ENCODE measurements at places on chromosomes 13 and 19.

DNA sequence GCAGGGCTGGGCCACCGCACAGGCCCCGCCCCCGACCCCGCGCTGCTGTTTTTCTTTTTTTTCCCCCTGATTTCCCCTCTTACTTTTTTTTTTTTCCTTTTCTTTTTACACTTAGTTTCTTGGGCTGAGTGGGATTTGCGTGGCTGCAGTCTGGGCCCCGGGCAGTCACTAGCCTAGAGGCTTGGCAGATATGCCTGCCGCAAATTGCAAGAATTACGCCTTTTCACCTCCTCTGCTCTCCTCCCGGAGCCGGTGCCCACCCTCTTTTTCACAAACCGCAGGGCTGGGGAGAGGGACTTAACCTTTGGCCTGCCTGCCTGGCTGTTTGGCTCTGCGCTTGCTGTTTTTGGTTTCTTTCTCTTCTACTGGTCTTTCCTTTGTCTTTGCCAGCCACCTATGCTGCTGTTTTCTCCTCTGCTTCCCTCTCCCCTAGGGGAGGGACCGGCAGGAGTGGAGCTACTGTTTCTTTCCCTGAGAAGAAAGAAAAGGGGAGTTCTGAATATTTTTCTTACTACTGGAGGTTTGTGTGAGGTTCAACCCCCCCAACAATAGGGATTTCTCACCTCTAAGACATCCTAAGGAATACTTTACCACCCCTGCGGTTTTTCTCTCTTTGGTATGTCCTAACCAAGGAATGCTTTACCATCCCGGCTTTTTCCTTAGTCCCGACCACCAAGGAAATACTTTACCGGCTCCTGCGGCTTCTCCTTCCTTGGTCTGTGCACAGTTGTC, 11.0 kb downstream of the ZNF552 start:
- DNase-seq, result peak; percentile 57

DNA sequence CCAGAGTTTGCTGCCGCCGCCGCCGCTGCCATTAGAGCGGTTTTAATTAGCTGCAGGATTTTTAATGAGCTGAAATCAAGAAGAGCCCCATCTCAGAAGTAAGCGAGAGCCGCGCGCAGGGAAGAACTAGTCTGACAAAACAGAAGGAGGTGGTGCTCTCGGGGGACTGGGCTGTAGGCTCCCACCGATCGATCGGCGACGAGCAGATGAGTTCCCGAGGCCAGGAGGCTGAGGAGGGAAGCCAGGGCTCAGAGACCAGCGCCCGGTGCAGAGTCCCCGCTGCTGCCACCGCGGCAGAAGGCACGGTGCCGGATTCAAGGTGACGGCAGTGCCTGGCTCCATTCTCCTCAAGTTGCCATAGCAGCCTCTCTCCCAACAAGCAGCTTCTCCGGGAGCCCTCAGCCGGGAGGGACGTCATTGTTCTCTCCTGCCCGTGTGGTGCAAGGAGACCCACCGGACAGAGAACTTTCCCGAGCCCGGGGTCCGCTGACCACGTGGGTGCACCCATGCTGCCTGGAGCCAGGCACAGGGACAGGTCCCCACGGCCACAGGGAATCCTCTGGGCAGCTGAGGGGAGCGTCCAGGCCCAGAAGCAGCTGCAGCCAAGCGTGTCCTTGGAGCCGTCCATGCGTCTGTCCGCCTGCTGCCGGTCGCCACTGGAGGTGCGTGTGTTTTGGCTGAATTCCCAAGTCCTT, 62.9 kb downstream of the CHST8 start:
- no peak for DNase-seq

DNA sequence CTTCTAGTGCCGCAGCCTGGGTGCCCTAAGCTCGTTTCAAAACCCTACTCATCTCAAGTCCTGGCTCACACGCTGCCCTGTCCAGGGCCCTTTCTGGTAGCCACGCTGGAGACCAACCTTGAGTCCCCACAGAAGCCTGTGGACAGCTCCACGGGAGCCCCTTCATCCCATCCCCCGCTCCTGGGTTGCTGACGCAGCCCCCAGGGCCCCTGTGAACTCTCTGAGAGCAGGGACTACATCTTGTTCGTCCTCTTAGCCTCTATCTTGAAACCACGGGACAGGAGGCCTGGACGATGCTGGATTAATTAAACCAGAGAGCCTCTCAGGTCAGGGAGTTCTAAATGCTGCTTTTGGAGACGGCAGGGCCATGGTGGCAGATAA, 7.4 kb downstream of the MLLT1 start:
- DNase-seq, result no peak

GRCh38 chr19:18995804-18996241, 37.5 kb downstream of the SUGP2 start:
- DNase-seq, result no peak

DNA sequence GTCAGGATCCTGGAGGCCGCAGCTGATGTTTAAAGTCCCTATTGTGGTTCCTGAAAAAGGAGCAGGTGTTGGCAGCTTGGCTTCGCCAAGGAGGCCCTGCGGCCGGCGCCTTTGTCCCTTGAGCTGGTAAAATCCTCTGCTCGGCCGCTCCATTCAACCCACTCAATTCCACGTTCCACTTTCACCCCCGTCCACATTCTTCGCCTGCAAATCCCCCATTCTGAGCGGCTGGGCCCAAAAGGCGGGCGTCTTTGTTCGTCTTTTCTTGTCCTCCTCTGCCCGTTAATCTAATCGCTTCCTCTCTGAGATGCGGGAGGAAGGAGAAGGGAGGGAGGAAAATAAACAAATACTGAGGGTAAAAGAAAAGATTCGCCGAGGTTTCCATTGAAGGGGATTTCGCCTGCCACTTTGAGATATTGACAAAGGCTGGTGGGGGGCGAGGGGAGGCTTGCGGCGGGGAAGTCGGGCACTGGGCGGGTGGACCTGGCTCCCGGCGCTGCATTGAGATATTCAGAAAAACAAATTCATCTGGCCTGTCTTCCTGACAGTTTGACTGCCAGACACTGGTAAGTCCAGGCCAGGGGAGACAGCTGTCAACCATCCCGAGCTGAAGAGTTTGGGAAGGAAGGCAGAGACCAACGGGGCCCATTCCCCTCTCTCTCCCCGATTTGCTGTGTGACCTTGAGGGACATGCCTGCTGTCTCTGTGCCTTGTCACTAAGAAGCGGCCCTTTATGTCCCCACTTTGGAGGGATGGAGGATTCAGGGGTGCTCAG, 37.6 kb downstream of the ZNRF4 start:
- no peak for DNase-seq

- DNase-seq, result peak; percentile 40
These were observed at the start of gene RUBCNL for GRCh38 chr13:46387064-46387851. Gene RUBCNL, minus strand, starts transcription at chr13:46387252. Its CDS starts 14,777 bp downstream, at chr13:46372475.

GRCh38 chr13:40236566-40237168, 429.8 kb downstream of the FOXO1 start:
- no peak for DNase-seq

GRCh38 chr19:31383553-31383952, 34.3 kb upstream of the TSHZ3 start:
- DNase-seq, result no peak

- DNase-seq, result no peak
These were observed 163.5 kb upstream of the TUBA3C start for GRCh38 chr13:19345158-19345557.

DNA sequence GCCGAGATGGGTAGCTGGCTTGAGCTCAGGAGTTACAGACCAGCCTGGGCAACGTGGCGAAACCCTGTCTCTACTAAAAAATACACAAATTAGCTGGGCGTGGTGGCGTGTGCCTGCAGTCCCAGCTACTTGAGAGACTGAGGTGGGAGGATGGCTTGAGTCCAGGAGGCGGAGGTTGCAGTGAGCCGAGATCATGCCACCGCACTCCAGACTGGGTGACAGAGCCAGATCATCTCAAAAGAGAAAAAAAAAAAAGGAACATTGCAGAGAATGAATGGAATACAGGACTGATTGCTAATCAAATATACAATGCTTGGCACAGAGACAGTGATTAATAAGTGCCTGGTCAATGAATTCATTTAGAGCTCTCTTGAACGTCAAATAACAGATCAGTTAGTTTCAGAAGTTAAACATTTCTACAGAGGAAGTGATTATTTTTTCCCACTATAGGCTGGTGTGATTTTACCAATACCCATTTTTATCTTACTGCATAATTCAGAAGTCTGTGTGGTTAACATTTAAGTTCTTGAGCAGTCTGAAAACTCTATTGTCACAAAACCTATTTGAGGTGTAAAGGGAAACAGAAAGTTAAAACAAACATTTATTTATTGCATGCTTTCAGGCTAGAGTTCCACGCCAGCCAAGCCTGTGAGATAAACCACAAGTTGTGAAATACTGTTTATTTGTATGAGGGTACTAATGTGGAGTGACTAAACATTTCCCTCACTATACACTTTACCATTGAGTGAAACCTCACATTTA, 7.7 kb upstream of the TBC1D4 start:
- DNase-seq, result no peak

DNA sequence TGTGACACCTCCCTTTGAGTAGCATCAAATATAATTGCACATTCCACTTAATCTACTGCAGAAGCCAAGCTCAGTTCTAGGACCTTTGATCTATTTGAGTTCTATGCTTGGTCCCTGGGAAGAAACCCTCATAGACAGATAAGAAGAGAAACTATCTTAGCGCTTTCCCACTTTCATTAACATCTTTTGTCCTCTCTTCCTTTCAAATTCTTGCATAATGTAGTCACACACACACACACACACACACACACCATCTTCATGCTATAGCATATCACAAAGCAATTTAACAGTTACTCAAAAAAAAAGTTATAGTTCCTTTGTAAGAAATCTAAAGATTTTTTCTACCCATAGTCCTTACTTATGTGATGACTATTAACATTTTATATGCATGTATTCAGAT, 735.9 kb upstream of the PCDH9 start:
- DNase-seq, result no peak

DNA sequence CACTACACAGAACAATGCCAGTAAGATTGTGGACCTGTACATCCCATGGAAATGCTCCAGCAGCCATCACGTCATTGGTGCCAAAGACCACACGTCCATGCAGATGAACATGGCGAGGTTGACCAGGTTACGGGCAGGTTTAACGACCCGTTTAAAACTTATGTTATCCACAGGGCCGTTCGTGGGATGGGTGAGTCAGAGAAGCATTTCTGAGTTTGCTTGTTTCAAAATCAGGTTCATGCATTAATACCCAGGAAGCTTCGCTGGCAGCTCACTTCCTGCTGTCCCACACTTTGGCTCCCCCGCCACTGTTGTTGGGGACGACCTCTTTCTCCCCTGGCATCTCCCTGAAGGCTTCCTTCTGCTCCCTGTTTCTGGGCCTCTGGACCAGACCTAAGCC, 194.1 kb downstream of the USP12 start:
- DNase-seq, result no peak

- DNase-seq, result no peak
These were observed 298.8 kb downstream of the SHISA2 start for GRCh38 chr13:25752957-25753551.

GRCh38 chr19:12766051-12766521, 9.3 kb downstream of the HOOK2 start:
- peak; percentile 93 for DNase-seq

DNA sequence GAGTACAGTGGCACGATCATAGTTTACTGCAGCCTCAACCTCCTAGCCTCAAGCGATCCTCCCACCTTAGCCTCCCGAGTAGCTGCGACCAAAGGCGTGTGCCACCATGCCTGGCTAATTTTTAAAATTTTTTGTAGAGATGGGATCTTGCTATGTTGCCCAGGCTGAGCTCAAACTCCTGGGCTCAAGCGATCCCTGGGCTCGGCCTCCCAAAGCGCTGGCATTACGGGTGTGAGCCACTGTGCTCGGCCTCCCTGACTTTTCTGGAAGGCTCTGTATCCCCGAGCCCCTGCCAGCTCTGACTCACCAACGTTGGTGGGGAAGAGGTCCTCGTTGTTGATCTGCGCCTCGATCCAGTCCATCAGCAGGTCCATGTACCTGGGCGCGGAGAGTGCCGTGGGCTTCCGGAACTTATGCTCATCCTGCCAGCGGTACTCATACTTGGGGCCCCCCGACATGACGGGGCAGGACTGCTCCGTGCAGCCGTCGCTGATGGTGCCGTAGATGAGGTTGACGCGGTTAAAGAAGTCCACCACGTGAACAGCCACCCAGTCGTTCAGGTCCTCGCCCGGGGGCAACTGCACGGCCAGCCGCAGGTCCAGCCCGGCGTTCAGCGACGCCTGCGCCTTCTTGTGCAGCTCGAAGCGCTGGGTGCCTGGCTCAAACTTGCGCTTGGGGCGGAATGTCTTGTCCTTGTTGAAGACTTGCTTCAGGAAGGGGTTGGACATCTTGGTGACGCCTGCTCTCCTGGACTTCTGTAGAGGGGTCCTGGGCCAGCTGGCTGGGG, 18.1 kb downstream of the MOB3A start:
- DNase-seq, result no peak

GRCh38 chr13:27113436-27113835, 58.2 kb downstream of the USP12 start:
- DNase-seq, result no peak

- no peak for DNase-seq
These were observed 126.6 kb downstream of the KDM4B start for GRCh38 chr19:5095568-5095850.

DNA sequence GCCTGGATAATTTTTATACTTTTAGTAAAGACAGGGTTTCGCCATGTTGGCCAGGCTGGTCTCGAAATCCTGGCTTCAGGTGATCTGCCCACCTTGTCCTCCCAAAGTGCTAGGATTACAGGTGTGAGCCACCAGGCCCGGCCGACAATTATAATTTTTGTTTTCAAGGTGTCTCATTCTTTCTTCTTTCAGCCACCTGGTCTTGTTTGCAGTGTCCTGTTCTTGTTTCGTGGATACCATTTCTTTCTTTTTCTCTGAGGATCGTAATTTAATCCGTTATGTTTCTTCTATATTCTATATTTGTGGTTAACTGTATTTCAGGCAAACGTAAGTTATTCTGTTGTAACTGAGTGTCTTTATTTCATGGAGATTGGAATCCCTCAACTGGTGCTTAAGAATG, 15.7 kb downstream of the TIMM13 start:
- no peak for DNase-seq

- no peak for DNase-seq
These were observed 36.4 kb downstream of the SLC10A2 start for GRCh38 chr13:103029798-103030197.

GRCh38 chr19:6677883-6678689, 8.1 kb upstream of the TNFSF14 start:
- DNase-seq, result peak; percentile 59

GRCh38 chr13:90382425-90382824, 965.1 kb upstream of the MIR17HG start:
- DNase-seq, result no peak
